ENCODE measurements at places on chromosomes 7 and 10.
A peak's percentile ranks its signal among the peaks of the same experiment; 100 is the strongest.

DNA sequence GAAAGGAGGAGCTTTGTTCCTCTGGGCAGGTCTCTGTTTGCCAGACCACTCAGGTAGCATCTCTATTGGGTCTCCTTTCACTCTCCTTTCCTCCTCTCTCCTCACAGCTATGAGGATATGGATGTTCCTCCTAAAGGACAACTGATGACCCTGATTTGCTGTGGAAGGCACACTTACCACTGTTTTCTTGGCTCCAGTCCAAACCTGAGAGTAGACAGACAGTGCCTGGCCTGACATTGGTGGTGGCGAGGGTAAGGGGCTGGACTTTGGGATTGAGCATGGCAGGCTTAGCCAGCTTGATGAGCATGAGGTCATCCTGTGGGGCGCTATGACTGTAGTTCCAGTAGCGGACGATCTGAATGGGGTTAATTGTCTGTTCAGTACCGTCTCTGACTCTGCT is 3.6 kb downstream of the PRSS37 start:
- DNase-seq: no peak

- no peak for DNase-seq
These were observed 41.3 kb downstream of the GRK5 start for GRCh38 chr10:119248681-119249080.

DNA sequence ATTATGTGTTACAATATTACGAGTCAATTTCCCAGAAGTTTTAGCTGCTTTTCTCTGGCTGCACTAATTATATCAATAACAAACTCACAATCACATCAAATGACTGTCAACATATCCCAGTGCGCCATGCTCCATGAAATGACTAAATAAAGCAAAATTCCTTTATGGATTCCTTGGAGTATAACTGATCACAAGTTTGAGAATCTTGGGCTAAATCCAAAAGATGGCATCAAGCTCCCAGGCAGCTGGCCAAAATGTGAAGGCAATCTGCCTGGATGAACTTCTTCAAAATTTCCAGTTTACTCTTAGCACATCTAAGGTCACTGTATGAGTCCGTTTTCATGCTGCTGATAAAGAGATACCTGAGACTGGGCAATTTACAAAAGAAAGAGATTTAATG is 210.8 kb downstream of the CCSER2 start:
- peak; percentile 37 for DNase-seq

DNA sequence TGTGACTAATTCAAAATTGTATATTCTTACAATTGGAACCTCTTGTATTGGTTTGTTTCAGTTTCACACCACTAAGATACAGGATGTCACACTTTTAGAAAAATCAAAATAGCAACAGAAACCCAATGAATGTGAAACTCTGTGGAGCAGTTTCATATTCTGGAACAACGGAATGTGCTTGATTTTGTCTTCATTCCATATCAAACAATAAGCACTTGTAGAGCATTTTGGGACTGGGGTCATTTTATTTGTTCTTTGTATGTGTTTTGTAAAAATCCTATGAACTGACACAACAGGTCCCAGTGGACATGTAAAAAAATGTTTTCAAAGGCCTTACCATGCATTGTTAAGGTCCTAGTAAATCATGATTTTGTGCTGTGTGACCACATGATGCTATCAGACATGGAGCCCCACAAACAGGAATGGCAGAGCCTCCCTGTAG is 123.1 kb downstream of the DKK1 start:
- no peak for DNase-seq

DNA sequence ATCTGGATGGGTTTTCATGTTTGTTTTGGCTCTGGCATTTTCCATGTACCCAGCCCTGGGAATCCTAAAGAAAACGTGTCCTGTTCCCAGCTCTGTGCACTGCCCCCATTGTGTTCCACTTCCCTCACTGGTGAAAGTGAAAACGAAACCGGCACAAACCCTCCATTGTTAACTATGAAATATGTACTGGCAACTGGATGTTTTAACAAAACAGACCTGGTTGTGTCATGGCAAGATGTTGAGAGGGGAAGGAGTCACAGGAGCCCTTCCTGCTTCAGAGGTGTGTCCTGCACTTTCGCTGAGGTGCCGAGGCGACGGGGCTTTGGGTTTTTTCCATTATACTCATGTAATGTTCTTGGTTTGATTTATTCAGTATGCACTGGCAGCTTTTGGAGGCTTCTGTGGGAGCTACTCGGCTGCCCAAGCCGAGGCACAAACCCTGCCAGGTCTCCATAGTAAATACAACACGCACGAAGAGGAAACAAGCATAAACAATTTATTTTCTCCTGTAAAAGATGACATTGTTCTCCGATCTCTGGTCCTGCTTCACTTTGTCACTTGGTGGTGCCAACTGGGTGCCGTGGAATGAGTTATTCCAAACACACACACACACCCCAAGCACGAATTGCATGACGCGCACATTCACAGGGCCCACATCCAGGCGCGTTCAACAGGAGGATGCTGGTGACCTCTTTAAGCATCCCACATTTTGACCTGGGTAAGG is 118.2 kb downstream of the CDK6 start:
- DNase-seq: peak; percentile 85

DNA sequence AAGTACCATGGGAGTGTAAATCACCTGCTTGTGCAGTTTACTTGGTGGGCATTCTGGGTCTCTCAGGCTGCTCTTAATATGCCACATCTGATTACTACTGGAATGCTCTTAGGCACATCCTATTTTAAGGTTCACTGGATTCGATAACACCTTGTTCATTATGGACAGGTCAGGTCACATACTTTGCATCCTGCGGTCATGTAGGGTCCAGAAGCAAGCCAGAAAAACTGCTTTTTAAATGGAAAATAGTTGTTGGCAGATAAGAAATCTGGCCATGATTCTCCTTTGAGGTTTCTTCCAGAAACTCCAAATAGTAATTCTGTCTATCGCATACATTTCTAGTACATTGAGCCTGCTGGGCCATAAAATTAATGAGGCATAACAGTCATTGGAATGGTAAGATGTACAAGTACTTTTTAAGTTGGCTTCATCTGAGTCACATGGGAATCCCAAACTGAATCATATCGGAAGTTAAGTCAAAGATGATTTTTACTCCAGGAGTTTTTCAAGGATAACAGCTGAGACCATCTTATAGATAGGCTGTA is 371.9 kb downstream of the LRRTM3 start:
- DNase-seq: no peak

DNA sequence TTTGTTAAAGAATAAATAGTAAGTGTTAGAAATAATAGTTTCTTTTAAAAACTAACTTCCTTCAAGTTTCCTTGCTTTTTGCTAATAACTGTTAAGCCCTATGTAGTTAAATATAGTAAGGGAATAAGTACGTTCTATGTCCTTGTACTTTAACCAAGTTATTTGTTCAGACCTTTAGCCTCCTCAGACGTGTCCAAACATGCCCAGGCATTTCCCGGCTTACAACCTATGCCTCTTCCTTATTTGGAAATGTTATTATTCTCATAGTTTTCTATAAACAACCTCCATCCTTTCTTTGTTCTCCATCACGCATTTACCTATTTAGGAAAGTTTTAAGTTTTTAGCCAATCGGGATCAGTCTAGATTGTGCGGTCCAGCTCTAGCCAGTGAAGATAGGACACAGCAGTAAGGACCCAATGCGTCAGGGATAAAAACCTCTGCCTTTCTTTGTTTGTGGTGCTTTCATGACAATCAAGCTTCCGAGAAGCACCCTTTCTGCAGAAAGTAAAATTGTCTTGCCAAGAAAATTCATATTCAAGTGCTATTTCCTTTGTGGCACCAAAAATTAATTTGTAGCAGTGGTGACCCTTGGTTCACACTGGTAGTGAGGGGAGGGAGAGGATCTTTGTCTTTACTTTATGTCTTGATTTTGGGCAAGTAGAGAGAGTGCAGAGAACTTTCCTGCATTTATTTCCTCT is 851.3 kb upstream of the POM121L12 start:
- no peak for DNase-seq

DNA sequence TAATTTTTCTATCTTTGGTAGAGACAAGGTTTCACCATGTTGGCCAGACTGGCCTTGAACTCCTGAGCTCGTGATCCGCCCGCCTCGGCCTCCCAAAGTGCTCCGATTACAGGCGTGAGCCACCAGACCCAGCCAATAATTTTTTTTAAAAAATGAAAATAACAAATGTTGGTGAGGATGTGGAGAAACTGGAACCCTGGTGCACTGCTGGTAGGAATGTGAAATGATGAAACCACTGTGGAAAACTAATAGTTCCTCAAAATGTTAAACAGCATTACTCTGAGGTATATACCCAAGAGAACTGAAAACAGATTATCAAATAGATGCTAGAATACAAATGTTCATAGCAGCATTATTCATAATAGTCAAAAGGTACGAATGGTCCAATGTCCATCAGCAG is 23.0 kb upstream of the YWHAG start:
- no peak for DNase-seq

DNA sequence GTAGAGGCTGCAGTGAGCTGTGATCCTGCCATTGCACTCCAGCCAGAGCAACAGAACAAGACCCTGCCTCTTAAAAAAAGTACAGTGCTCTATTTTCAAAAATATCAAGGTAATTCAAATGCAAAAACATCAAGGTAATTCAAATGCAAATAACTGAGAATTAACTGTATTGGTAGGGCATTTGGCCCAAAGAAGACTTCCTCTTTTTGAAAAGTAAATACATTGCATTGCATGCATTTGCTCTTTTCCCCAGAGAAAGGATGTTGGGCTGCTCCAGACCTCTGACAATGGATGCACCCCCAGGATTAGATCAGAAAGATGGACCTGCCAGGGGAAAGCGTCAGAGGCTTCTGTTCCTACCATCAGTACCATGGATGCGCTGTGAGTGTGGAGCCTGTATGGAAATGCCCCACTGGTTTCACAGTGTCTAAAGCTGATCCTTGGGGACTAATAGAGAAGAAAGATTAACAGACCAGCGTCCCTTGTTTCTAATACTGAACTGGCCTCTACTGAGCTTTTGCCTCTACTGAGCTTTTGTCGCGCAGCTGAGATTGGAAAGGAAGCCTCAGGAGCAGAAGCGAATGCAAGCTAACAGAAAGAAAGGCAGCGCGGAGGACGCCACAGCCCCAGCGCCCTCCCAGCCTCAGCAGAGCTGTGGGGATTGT is 93.5 kb upstream of the LYZL2 start:
- DNase-seq: no peak

DNA sequence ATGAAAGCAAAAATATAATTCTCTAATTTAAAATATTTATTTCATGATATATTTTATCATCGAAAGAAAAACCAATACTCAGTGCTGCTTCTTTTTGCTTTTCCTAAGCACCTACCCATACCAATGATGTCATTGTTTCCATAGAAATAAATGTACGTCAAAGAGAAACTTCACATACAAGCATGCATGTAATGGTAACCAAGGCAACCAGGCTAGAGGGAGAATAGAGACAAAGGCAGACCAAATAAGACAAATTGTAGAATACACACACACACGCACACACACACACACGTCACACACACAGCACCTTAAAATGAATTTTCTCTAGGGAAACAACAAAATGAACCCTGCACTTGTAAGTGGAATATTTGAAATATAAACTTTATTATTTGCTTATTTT is 75.5 kb downstream of the MACC1 start:
- DNase-seq: peak; percentile 51

GRCh38 chr7:29140873-29141468 is 5.4 kb downstream of the CPVL start:
- DNase-seq: no peak

GRCh38 chr7:16356301-16356958 is 64.9 kb downstream of the CRPPA start:
- DNase-seq: peak; percentile 38

GRCh38 chr7:71817916-71818315 is 594.2 kb downstream of the CALN1 start:
- DNase-seq: no peak

GRCh38 chr7:121537031-121537430 is 140.9 kb upstream of the FAM3C start:
- no peak for DNase-seq

GRCh38 chr7:7931626-7932025 is 37.0 kb upstream of the GLCCI1 start:
- no peak for DNase-seq

DNA sequence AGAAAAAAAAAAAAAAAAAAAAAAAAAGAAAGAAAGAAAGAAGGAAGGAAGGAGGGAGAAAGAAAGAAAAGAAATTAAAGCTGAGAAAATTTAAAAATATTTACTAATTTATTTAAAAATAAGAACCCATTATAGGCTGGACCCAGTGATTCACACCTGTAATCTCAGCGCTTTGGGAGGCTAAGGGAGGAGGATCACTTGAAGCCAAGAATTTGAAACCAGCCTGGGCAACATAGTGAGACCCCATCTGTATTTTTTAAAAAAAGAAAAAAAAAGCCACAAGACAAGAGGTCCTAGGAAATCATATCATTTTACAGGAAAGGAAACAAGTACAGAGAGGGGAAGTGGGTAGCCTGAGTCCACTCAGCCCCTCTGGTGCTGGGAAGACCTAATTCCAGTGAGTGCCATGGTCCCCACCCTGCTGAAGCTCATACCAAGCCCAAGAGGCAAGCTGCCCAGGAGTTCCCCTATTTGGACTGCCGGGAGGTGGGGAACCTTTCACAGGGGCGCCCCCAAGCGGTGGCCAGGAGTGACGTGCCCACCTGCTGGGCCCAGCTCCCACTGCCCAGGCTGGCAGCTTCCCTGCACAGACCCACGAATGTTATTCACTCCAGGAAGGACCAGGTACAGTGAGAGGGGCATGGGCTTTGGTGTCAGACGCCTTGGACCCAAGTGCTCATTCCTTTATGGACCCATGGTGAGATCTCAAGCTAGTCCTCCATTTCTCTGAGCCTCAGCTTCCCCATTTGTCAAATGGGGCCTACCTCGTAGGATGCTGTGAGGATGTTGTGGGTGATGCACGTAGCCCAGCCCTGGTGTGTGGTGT is 133.6 kb downstream of the ZMIZ1 start:
- DNase-seq: peak; percentile 47

GRCh38 chr10:30782537-30783461 is 153.2 kb upstream of the LYZL2 start:
- peak; percentile 45 for DNase-seq

- no peak for DNase-seq
These were observed 235.7 kb downstream of the PRPF18 start for GRCh38 chr10:13822490-13822889.

DNA sequence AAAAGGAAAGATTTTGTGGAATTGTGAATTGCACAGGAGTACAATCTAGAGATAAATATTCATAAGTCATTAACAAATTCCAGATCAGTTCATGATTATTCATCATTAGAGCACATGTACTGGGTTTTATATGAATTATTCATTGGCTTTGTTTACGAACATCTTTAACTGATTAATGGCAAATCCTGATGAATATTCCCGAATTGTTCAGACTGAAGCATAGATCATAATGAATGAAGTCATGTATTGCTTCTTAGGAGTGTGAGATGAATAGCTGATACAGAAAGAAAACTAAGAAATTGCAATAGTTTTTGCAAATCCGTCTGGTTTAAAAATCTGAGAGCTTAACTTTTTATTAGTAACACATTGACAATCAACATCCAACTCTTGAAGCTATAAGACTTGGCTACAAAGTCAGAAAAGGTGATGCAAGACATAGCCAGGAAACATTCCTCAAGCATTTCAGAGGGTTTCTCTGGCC is 183.6 kb upstream of the DGKB start:
- DNase-seq: no peak

DNA sequence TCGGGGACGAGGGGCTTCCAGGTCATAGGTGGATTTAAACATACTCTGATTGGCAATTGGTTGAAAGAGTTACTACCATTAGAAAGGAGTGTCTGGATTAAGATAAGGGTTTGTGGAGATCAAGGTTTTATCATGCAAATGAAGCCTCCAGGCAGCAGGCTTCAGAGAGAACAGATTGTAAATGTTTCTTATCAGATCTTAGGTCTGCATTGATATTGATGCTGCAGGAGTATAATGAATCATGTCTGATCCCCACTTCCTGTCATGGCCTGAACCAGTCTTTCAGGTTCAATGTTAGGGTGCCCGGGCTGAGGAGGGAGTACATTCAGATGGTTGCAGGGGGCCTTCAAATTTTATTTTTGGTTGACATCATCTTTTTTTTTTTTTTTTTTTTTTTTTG is 51.4 kb downstream of the SH3PXD2A start:
- DNase-seq: no peak
